ENCODE measurements at places on chromosomes 6 and 20.

GRCh38 chr20:49210101-49210756 is 9.0 kb upstream of the DDX27 start:
- no peak for DNase-seq

GRCh38 chr6:129774697-129775447 is 64.9 kb upstream of the ARHGAP18 start:
- DNase-seq: peak; percentile 13

- DNase-seq: no peak
Observed at GRCh38 chr6:85473748-85474147, 23.9 kb downstream of the NT5E start.

- DNase-seq: no peak
Observed at GRCh38 chr6:43095939-43096338, 19.8 kb downstream of the PTK7 start.

DNA sequence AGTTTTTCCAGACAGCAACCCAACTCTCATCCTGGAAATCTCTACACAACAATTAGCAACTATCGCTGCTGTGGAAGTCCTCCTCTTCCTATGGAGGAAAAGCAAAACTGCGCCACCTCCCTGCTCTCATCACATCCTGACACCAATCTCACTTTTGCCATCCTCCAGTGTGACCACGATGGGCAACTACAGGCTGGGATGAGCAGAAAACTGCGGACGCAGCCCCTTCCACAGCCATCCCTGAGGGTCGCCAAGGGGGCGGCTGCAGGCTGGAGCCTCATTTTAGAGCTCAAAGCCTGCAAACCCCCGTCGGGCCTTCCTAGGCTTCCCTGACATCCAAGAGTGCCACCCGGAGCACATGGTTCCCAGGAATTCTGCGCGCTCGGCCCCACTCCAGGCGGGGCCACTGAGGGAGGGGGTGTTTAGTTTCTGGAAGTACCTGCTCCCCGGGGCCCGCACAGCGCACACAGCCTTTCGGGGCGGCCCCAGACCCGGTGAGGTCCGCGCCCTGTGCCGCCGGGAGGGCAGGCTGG is 1.2 kb downstream of the TCFL5 start:
- DNase-seq: no peak

DNA sequence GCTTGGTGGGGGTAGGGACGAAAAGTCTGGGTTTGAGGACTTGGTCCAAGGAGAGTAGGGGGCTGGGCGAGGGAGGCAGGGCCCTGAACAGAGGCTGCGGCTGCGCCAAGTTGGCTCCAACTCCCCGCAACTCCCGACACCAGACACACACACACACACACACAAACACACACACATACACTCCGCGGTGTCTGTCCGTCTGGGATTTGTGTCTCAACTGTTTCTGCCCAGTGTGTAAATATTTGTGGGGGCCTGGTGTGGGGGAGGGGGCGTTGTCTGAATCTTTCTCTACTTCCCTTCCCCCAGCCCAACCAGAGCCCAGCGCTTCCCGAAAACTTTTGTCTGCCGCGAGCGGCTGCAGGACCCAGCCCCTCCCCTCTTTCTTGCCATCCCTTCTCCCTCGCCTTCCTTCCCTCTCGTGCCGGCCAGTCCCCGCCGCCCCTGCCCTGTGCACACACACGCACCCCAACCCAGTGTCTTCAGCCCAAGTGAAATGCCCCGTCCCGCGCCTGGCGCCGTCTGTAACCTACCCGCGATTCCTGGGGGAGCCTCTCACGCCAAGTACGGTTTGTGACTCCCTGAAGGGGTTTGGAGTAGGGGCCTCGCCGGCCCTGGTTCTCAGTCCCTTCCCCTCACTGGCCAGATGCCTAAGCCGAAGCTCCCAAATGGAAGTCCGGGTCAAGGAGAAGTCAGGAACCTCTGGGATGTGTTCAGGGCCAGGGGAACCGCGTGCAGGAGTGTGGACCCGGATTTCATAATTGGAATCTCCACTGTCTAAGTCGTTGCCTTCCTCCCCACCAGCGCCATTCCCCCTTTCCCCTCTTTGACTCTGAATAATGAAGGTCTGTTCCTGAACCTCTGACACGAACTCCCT is 904 bp downstream of the MDFI start:
- no peak for DNase-seq

DNA sequence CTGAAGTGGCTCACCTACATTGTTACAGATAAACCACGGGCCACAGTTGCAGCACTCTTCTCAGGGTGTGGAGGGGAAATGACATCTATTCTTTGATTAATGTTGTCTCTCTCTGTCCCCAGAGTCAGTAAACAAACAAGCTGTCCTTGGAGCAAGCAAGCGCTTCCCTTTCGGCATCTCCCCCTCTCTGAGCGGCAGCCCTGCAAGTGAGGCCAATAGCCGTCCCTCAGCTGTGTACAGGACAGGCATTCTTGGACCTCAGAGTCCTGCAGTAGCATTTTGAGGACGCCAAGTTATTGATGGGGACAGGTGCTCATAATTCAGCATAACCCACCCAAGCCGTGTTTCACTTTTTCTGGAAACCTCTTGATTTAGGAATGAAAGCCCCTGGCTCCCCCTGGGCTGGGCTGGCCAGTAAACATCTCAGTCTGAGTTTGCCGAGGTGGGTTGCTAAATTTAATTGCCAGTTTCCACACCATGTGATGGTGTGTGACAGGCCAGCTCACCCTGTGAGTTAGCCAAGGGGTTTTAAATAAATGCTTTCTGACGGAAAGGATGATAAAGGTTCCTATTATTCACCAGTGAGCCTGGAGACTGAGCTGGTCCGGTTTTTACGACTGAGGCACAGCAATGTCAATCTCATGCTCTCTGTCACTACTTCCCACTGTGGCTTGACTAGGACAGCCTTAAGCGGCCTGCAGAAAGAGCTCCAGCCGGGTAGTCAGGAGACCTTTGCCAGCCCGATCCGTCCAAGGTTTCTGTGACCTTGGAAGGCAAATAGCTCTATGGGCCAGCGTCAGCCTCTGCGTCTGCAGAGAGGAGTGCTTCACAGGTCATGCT is 214.8 kb upstream of the RREB1 start:
- DNase-seq: no peak

DNA sequence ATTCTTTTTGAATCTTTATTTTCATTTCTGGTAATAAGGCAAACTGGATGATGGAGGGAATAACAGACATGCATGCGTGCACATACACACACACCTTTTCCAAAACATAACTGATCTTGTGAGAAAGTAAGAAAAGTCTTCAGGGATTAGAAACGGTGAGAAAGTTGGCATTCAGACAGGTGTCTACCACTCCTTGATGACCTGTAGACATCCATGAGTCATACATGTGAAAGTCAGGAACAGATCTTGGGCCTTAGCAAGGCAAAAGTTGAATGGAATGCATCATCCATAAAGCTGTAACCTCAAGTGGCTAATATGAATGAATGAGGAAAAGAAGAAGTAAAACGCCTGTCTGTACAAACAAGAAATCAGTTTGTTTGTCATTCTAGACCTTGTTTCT is 97.3 kb downstream of the GRIK2 start:
- DNase-seq: no peak

GRCh38 chr20:47263465-47264084 is 92.9 kb downstream of the ZMYND8 start:
- peak; percentile 69 for DNase-seq

DNA sequence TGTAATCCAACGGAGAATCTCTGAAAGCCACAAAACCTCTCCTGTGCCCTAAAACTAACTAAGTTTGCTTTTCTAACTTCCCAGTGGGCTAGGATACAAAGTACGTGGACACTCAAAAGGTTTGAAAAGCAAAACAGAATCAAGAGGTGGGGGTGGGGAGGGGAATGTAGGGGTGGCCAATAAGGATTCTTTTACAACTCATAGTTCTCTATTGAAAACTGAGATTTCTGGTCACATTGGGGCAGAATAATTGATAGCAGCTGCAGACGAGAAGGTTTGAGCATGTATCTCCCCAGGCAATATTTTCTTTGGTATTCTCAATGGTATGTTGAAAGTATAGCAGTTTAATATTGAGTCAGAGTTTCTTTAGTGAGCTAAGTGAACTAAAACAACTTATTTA is 376.7 kb upstream of the CITED2 start:
- no peak for DNase-seq

DNA sequence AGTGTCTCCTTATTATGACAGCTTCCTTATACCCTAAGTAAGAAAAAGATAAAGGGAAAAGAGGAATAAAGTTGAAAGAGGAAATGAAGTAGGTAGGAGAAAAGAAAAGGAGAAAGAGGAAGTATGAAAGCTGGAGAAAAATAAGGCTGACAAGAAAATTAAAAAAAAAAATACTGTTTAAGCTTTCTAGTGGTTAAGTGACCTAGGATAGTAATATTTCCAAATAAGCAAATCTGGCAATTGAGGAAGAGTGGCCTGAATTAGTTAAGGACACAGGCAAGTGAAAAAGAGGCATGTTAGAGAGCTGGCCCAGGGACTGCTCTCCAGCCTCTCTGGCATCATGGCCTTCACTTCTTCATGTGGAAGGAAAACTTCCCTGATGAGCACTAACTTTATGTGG is 76.5 kb upstream of the ADGRF1 start:
- no peak for DNase-seq

DNA sequence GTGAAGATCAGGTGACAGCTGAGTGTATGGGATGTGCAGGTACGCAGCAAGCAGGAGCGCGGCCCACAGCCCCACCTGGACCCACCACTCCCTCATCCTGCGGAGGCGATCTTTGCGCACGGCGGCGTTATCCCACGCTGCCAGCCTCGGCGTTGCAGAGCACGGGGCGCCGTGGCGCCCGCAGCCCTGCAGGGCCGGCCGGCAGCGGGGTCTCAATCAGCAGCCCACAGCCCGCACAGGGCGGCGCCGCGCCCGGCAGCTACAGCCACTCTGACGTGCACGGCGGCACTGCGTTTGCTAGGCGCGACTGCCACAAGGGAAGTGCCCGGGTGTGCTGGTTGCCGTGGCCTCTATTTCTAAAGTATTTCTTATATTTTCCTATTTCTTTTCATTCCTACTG is 46.9 kb downstream of the LAMA2 start:
- DNase-seq: no peak

GRCh38 chr6:166849749-166850183 is 106.6 kb downstream of the RNASET2 start:
- DNase-seq: no peak

DNA sequence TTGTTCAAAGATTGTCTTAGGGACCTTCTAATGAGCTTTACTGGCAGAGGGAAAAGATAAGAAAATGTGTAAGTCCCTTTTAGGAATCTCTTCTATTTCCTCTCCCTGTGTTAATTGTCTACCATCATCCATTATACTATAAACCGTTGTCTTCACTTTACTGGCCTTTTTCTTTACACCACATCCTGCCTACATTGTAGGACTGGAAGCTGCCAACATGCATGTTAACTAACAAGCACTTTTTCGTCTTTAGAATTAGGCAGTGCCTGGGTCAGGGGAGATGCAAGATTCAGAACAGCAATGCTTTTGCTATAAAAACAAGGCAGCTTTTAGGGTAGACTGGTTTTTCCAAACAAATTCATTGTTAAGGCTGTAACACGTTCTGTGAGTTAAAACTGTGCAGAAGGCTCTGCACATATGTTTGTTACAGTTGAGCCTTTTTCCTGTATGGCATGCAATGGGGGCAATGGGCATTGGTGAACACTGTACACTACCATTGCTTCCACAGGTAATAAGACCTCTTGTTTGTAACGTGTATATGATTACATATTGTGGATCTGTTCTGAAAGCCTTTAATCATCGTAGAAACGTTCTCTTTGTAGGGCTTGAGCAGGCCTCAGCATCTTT is 10.9 kb upstream of the PKIG start:
- no peak for DNase-seq

All from NCI-H1092 (cell line).